HT-29 (cell line): ENCODE measurements at places on chromosomes 6 and 20.

GRCh38 chr6:11770546-11771466 lies 7.8 kb downstream of the ADTRP start:
- DNase-seq: peak; percentile 83

GRCh38 chr20:13183005-13183404 lies 38.1 kb upstream of the ISM1 start:
- DNase-seq: no peak

GRCh38 chr20:46057856-46058598 lies 29.0 kb downstream of the SLC12A5 start:
- DNase-seq: no peak

GRCh38 chr6:18211338-18211737 lies 53.0 kb downstream of the DEK start:
- DNase-seq: no peak

DNA sequence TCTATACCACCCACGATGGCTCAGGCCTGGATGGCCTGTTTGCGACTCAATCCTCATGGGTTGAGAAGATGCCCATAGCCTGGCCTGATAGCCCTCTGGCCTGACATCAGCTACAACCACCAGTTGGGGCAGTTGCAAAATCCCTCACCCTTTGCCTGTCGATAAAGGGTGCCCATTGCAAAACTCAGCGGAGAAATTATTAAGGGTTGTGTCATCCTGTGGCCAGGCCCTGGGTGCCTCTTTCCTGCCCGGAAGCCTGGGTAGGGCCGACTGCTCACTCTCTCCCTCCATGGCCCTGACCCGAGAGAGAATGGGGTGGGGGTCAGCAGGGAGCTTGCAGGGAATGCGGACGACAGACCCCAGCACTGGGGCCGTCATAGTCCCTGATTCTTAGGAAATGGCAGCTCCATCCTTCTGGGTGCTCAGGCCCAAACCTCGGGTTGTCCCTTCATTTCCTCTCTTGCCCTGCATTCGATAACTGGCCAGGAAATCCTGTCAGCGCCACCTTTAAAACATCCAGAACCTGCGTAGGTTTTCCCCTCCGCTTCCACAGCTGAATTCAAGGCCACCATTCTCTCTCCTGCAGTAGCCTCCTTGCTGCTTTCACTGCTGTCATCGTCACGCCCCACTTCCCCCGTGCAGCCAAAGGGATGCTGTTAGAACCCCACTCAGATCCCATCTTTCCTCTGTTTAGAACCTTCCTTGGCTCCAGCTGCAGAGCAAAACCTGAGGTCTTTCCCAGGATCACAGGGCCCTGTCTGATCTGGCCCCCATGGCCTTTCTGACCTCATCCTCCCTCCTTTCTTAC lies 31.1 kb downstream of the CEBPB start:
- DNase-seq: no peak

- DNase-seq: peak; percentile 96
These were observed 1.5 kb upstream of the MSH5 start for GRCh38 chr6:31737991-31738979.

DNA sequence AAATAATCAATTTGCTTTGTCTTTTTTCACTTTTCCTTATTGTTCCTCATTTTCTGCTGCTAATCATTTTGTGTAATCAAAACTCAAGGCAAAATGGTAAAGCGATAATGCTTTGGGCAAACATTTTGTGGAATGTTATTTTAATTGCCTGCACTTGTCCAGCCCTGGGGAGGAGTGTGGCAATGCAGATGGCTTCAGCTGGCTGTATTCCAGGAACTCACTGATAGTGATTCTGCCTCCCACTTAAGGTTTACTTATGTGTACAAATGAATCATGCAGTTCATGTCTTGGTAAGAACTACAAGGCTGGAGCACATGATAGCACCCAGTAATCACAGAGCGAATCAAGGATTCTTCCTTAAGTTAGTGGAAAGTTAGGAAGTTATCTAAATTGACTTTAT lies 107.8 kb downstream of the COL19A1 start:
- peak; percentile 5 for DNase-seq

GRCh38 chr6:156809034-156809433 lies 31.9 kb downstream of the ARID1B start:
- DNase-seq: no peak

- DNase-seq: no peak
These were observed 77.0 kb downstream of the CAP2 start for GRCh38 chr6:17470202-17470937.

GRCh38 chr20:32649697-32650400 lies 23.9 kb downstream of the C20orf203 start:
- DNase-seq: no peak

DNA sequence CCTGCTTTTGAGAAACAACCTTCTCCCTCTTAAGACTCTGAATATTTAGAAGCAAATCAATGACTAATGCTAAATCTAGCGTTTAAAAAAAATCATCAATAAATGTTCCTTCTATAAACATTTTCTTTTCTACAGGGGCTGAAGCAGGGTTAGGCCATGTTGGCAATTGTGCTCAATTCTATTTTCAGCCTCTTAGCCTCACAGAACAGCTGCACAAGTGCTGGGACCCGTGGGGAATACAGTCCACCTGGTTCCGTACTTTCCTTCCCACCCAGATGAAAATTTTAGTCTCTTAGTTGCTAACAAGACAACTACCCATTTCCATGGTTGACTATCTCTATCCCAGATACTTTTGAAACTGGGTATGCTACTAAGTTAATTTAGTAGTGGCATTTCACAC lies 138.6 kb downstream of the RPS12 start:
- DNase-seq: no peak

GRCh38 chr6:27672113-27672799 lies 199.4 kb upstream of the ZNF184 start:
- DNase-seq: peak; percentile 92

GRCh38 chr20:37657924-37658804 lies 35.7 kb upstream of the CTNNBL1 start:
- no peak for DNase-seq

DNA sequence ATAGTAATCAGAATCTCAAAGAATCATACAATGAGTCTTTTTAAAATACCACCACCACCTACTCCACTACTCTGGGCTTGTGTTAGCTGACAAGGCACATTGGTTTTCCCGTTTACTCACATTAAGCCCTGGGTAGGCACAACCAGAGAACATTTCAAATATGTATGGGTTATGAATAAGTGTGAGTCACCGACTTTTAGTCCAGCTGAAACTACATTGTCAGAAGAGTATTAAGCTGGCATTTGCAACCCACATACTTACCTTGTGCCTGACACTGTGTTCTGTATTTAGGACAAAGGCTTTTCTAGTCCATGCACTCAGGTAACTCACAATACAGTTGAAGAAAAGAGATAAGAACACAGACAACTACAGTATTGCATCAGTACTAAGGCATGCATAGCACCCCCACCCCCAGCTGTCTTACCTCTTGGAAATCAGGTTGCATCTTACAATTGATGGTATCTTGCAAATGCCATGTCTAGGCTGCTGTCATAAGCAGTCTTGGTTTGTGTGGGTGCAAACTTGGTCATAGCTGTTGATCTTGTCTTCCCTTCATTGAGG lies 40.3 kb upstream of the AHI1 start:
- no peak for DNase-seq

- no peak for DNase-seq
These were observed 318.9 kb upstream of the PLCB4 start for GRCh38 chr20:8749986-8750385.

DNA sequence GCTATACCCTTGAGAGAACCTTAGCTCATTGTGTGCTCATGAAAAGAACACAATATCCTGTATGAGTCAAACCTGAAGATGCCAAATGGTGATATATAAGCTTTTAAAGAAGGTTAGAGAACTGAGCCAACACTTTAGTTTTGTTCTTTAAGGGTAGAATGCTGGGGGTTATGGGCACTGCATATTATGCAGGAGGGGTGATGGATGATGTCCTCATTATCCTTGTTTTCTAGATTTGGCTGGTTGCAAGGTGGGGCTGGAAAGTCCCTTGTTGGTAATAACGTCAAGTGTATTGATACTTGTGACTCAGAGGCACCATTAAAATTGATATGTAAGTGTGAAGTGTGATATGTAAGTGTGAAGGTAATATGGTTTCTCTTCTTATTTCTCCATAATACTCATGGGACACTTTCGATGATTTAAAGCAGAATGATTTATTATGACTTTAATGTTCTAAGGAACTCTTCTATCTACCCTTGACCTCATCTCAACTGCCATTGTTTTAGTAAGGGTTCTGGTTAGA lies 113.7 kb upstream of the DTNBP1 start:
- no peak for DNase-seq

- DNase-seq: no peak
These were observed 394.9 kb upstream of the RGS17 start for GRCh38 chr6:153525998-153526397.

DNA sequence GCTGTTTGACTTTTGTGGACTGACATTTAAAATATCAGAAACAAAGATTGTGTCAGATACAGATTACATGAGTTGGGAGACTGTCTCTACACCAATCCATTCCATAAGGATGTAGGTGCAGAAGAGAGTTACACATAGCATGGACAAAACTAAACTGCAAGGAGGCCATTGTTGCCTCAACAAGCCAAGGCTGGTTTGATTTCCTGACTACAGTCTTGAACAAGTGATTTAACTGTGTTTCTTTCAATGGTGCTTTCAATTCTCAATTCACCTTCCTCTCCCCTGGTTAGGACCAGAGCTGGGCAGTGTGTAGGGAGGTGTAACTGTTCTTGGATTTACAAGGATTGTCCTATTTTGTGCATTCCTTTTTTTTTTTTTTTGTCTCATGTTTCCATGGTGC lies 82.2 kb downstream of the AGPAT4 start:
- DNase-seq: no peak

GRCh38 chr6:104459543-104459942 lies 400.2 kb downstream of the HACE1 start:
- DNase-seq: no peak

DNA sequence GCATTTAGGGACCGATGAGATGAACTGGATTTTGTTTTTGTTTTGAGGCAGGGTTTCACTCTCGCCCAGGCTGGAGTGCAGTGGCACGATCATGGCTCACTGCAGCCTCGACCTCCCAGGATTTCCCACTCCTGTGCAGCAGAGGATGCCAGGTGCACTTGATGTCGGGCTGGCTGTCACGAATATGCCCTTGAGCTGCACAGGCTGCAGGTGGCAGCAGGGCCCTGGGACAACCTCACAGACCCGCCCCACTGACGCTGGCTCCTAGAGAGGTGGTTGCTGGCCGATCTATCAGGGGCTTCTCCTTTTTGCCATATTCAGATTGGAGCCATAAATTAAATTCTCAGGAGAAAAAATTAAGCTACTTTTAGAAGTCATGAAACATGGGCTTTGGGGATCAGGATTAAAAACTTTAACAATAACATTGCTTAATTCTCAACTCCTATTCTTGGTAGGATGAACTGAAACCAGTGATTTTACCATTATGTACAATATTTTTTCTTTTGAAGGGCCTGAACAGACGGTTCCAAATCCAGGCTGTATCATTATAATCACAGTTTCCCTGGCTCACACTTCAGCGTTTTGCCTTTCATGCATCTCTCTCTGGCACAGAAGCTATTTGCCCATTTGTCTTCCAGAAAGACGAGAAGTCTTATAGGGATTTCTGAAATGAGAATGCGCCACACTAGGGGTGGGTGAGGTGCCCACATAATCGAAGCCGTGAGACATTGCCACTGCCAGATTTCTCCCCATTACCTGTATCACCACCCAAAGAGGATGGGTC lies 32.4 kb downstream of the NQO2 start:
- peak; percentile 41 for DNase-seq

- no peak for DNase-seq
These were observed 22.4 kb upstream of the FKBP1C start for GRCh38 chr6:63188828-63189227.

GRCh38 chr20:47775841-47776240 lies 9.4 kb downstream of the SULF2 start:
- DNase-seq: no peak

GRCh38 chr20:16352751-16353416 lies 220.4 kb downstream of the KIF16B start:
- DNase-seq: no peak

GRCh38 chr20:24406251-24406650 lies 63.2 kb upstream of the SYNDIG1 start:
- no peak for DNase-seq

DNA sequence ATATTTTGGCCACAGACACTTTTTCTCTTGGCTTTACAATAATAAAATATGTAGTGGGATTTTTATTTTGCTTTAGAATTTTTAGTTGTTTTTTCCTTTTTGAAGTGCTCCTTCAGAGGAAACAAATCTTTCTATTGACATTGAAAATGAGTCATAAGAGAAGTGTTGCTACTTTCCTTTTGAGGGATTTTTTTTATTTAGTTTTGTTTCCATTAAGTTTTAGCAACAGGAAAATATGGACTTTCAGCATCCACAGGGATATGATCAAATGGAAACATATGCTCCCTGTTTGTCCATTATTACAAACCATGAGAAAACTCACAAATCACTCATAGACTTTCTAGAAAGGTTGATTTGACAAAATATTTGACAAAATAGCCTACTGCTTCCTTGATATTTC lies 65.3 kb upstream of the BMP2 start:
- peak; percentile 29 for DNase-seq

DNA sequence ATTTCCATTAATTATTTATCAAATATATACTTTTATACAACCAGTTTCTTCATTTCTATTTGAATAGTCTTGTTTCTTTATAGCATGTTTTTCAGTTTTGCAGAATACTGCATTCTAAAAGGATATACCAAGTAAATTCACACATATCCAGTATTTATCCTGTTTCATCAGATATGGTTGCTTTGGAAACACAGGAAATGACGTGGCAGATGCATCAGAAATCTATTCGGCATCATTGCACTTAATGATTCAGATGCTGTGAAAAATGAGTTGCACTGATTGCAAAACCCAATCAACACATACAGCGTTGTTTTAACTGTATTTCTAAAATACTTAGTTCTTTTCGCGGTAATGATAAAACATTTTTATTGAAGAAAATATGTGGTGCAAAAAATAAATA lies 594.9 kb downstream of the CDH26 start:
- no peak for DNase-seq
